ENCODE measurements at places on chromosomes 5 and 9.

GRCh38 chr9:38000735-38001134 lies 68.3 kb downstream of the SHB start:
- DNase-seq: no peak

DNA sequence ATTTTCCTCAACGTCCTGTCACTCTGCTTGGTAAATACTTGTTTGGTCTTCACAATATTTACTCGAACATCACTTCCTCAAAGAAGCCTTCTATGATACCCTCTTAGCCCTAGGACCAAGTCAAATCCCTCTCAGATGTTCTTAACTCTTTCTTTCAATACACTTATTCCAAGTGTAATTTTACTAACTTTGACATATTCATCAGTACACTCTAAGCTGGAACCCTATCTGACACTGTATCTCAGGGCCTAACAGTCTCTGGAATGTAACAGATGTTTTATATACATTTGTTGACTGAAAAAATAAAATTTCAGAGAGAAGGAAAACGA lies 19.6 kb downstream of the SIL1 start:
- DNase-seq: no peak

DNA sequence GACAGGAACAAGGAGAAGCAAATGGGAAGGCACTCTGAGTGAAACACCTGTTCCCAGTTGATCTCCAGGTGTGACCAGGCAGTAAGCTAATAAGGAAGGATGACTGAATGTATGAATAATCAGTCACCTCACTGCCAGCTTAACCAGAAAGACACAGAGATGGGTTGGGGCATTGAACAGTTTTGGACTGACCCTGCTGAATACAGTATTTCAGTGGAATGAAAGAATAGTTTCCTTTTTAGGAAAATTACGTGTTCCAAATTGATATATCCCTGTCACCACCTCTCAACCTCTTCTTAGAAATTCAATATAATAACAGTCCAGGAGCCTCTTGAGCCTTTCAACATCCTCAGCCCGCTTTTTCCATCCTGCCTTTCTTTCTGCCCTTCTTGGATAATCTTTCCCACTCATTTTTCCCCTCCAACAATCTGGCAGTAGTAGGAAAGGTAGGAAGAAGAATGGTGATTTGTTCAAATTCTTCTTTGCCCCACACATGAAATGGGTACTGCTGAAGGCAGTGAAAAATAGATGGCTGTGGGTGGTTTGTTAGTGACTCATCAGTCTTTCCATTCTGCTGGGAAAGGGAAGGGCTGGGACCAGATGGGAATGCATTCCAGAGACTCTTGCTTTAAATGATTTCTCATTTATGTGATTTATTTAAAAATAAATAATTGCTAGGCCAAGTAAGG lies 117.9 kb downstream of the ZSWIM6 start:
- DNase-seq: no peak

- DNase-seq: no peak
Observed at GRCh38 chr5:15452030-15452429, 48.0 kb upstream of the FBXL7 start.

DNA sequence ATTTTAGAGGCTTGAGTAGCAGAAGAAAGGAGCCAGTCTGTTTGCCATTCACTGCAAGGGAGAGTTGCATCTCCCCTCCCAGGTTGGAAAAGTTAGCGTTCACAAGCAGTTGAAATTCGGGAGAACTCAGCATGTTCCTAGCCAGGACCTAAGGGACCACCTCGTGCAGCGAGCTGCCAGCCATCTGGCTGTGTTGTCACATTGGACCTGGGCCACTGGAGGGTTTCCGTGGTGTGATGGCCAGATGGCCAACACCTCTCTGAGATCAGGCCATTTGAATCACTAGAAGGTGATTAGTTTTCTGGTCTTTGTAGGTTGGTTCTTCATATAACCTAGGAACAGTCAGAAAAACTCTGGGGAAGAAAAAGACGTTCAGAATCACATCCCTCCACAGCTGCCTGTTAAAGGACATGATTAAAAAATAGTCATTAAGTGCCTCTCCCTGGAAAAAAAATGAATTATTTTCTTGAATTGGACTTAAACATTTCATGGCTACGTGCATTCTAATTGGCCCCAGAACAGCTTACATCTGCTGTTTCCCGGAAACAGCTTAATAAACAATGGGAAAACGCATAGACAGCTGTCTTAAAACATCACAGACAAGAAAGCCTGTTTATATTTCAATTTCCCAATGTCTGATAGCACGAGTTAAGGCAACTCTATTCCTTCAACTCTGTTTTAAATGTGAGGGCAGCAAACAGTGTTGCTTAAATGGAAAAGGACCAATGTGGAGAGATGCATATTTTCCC lies 303.9 kb downstream of the TENT4A start:
- no peak for DNase-seq

DNA sequence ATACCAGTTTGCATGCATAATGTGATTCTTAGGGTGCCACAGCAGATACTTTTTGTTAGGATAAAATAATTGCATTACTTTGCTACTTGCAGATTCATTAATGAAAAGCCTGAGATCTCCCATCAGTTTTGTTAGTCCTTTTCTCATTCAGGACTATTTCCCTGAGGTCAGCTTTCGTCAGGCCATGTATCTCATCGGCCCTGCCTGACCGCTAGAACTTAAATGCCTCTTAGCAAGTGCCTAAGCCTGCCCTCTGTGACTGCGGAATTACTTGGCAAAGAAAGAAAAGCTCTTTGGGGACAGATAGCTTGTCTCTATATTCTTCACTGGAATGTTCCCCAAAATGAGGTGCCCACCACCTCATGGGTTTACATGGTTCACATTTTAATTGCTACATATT lies 147.8 kb downstream of the KCTD16 start:
- DNase-seq: no peak

DNA sequence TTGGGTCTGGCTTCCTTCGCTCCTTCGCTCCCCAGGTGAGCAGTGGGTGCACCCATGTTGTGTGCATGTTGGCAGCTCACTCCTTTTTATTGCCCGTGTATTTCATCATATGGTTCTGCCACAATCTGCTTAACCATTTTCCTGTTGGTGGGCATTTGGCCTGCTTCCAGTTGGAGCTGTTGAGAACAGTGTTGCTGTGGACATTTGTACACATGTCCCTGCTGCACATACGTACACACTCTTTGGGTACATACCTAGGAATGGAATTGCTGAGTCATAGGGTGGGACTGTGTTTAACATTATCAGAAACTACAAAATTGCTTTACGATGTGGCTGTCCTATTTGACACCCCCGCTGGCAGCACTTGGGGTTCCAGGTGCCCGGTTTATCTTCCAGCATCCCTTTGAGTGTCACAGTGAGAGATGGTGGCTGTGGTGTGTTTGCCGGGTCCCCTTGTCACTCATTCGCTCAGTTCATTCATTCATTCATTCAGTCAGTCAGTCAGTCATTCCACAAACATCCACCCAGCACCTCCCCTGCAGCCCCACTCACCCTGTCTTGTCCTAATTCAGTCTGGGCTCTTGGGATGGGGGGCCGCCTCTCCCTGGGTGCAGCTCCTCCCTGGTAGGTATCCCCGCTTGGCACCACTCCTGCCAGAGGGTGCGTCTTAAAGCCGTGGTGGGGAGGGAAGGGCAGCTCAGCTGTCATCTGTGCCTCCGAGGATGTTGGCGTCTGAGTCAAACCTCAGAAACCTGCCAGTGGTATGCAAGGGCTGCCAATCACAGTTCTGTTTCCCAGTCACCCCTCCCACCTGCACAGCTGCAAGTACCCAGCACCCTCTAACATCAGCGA lies 7.9 kb upstream of the FIBCD1 start:
- DNase-seq: no peak

DNA sequence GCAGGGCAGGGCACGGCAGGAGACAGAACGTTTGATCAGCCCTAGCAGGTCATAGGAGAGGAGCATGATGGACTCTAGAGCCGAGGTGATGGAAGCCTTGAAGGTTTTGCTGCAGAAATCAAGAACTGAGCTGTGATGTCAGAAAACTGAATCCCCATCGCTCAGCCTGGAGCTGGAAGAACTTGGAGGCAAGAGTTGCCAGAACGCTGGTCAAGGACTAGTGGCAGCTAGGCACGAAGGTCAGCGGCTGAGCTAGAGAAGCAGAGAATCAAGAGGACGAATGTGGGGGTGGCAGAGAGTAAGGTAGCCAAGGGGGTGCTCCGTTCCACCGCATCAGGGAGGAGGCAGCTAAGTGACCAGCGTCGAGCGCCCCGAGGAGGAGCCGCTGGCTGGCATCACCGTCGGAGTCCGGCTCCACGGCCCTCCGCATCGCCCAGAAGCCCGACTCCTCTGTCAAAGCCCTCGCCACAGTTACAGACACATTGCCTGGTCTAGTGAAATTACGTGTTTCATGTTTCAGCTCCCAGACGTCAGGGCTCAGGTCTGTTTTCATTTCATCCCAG lies 1.2 kb upstream of the GALNT10 start:
- DNase-seq: no peak

DNA sequence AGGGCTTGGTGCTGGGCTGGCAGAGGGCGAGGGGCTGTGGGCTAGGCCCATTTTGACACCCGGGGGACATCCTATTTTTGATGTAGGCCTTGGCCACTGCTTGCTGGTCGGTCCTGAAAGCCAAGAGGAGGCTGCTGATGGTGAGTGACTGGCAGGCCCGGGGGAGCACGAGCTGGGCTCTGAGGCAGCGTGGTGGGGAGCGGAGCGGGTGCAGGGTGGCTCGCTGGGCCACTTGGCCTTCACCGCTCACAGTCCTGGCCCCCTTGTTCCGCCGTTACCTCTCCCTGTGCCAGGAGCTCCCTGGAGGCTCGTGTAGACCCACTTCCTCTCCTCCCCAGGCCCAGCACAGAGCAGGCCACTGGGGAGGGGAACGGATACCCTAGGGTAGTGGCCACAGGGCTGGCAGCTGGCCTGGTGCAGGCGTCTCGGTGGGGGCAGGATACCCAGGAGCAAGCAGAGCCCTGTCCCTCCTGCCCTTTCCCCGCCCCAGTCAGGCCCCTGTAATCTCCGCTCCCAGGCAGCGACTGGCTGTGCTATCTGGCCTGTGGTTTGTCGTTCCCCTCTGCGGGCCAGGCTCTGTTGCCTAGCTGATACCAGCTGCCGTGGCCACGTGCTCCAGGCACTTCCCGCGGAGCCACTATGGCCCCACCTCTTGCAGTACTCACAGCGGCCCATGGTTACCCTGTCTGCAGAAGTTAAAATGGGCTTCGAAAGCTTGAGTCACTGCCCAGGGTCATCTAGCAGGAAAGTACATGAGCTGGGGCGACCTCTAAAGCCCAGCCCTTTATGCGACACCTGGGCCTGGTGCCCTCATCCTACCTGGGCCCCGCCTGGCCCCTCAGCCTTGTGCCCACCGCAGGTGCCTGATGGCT lies 11.7 kb upstream of the DOLPP1 start:
- peak; percentile 84 for DNase-seq

- DNase-seq: no peak
Observed at GRCh38 chr5:33927685-33928084, 8.5 kb upstream of the RXFP3 start.

- peak; percentile 24 for DNase-seq
Observed at GRCh38 chr5:78893940-78894677, 91.0 kb downstream of the ARSB start.

- peak; percentile 28 for DNase-seq
Observed at GRCh38 chr5:151772029-151772845, 483 bp downstream of the G3BP1 start.

DNA sequence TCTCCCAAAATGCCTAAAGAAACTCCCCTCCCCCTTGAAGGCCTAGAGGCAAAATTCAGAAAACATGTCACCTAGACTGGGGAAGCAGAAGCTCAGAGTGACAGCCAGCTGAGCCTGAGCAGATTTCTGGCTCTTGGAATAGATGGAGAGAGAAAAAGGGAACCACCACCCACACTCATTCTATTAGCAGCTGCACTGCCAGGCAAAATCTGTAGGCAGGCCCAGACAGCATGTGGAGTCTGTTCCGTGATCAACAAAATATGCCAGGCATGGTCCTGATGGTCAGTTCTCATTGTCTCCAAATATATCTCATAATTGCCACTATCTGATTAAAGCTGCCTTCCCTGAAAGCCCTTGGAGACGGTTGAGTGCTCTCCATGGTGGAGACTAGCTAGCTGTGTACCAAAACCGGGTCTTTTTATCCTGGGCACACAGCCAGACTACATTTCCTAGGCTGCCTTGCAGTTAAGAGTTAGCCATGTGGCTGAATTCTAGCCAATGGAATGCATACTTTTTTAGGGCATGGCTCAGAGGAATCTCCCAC lies 131.7 kb upstream of the GPR151 start:
- DNase-seq: no peak

GRCh38 chr9:88937248-88937647 lies 54.0 kb upstream of the S1PR3 start:
- DNase-seq: no peak

All from inflammatory macrophage (primary cell).